ENCODE measurements at places on chromosomes 2 and 18.

DNA sequence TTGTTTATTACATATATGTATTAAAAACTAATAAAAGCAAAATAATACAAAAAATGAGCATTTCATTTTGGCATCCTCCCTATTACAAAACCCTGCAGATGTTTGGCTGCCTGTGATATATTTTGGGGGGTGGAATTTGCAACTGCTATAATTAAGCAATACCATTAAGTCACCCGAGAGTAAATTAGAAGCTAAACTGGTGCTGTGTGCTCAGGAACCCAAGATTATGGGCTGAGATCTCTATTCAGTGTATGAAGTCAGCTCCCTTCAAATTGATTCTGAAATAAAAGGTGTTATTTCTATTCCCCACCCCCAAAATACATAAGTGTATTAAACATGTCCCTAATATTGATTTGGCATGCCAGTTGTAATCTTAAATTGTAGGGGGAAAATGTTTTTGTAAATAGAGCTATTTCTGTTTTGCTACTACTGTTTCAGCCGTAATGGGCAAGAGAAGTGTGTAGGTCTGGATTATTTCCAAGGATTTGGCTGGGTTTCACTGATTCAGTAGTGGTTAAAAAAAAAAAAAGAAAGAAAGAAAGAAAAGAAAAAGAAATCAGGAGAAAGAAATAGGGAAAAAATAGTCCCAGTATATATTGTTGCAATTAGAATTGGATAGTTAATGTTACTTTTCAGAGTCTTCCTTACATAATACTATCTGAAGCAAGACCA lies 110.9 kb downstream of the SS18 start:
- no peak for DNase-seq

DNA sequence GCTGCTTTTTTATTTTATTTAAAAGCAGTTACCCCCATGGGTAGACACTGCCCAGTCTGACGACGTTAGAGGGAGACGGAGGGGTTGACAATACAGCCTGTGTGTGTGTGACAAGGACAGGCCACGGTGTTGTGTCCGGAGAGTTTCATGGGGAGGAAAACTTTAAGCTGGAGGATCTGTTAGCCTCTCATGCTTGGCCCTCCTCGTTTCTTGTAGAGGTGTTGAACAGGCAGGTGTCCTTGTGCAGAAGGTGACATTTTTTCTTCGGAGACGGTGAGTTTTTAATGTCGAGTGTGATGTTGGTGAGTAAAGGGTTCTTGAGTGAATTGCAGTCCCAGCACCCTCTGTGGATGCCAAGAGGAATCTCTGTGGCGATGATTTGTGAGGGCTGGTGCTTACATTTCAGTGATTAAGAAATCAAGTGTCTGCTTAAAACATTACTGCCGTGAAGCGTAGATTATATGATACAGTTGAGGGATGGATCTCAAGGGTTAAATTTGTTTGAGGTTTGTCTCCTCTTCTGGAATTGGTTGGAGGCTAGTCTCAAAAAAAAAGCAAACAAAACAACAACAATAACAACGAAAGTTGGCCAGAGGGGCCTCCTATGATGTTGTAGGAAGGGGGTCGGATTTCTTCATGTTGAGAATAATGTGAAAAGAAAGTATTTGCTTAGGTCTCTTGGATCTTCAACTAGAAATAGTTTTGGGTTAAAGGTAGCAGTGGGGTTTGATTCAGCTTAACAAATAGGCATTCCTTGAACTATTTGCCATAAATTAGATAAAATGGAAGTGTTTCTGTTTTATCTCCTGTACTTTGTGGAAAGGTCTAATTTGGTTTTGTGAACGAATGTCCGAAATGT lies 1.6 kb downstream of the NCOA1 start:
- DNase-seq, result no peak

GRCh38 chr2:101533561-101534148 lies 58.7 kb upstream of the RFX8 start:
- no peak for DNase-seq

DNA sequence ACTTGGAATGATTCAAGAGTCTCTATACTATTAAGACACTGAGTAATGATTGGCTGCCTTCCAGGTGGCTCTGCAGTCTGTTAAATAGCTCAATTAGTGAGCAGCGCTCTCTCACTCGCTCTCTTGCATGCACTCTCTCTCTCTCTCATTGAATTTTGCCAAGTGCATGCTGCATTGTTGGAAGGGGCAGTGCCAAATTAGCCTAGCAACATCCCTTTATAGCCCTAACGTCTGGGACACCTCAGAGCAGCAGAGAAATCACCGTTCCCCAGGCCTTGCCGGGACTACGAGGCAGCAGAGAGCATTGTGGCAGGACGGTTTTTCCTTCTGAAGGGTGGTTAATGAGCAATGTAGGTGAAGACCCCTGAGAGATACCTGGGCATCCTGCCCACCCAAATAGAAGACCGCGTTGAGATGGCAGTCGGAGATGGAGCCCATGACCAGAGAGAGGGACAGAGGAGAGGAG lies 447.6 kb upstream of the POU3F3 start:
- no peak for DNase-seq

DNA sequence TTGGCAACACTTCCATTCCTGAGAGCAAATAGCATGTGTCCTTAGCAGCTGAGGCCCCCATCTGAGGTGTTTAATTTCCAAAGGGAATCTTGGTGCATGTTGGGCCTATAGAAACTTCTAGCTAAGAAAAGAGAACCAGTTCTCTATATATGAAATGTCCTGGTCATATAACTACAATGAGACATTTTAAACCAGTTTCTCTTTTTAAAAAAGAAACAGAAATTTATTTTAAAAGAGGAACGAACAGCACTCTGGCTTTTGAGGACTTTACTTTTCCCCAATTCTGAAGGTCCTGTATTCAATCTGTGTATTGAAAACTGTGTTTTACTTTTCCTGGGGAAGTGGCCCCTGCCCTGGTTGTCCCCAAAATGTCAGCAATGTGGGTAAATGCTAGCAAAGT lies 309.5 kb upstream of the STON1 start:
- no peak for DNase-seq

GRCh38 chr2:174745142-174745541 lies 19.1 kb downstream of the CHRNA1 start:
- DNase-seq, result no peak

DNA sequence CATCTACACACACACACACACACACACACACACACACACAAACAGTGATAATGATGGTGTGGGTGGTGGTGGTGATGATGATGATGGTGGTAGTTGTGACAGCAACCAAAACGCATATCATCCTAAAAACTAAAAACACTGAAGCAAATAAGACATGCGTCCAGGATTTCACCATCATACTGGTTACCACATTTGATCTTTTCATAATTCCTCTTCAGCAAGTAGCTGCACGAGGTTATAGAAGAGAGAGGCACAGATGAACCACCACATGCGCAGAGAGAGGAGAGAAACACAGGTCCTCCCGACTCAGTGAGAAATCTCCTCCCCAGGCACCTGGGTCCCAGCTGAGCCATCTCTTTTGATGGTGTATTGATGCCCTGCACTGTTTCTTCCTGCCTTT lies 393.3 kb downstream of the METTL4 start:
- no peak for DNase-seq

- no peak for DNase-seq
Observed at GRCh38 chr2:99660616-99661406, 171.0 kb upstream of the REV1 start.

DNA sequence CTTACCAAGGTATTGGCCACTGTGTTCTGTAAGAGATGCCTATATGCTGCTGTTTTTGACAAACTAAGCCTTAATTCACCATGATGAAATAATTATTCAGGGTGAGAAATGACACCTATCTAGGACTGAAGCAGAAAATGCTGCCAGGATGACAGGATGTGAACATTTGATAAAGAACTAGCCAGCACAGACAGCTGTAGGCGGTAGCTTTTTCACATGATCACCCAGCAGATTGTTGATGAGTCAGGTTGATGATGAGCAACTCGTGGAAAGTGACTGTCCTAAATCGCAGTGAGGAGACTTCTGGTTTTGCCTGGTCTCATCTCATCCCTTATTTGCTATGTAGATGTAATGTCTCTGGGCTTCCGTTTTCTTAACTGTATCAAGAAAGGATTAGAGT lies 144.1 kb downstream of the PRPF40A start:
- no peak for DNase-seq

DNA sequence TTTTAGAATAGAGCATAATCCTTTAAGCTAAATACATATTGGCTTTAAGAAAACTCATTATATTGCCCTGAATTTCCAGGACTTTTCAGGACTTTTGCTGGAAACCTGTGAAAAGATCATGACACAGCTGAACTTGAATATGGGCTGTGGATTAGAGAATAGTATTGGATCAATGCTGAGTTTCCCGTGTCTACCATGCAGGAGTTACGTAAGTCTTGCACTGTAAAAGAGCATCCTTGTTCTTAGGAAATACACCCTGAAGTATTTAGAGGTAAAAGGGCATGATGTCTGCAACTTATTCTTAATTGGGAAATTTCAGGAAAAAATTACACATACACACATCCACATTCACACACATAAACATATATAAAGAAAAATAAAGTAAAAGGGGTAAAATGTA lies 82.1 kb downstream of the ZFP36L2 start:
- DNase-seq, result no peak

DNA sequence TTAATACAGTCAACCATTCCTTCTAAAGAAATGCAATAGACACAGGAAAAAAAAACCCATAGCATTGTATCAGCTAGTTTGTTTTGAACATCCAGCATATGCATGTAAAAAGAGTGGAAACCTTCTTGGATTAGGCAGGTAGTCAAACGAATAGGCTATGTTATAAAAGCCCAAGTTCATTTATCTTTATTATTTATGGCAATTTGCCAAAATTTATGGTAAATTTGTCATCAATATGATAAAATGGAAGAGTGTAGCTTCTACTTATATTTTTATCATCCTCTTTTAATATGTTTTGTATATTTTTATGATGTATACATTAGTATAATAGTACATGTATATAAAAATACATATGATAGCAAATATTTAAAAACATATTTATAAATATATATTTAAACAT lies 23.9 kb downstream of the DSC1 start:
- DNase-seq, result no peak

- no peak for DNase-seq
Observed at GRCh38 chr2:9097892-9098291, 94.4 kb upstream of the MBOAT2 start.

GRCh38 chr2:190462611-190463010 lies 54.5 kb downstream of the MFSD6 start:
- DNase-seq, result no peak

DNA sequence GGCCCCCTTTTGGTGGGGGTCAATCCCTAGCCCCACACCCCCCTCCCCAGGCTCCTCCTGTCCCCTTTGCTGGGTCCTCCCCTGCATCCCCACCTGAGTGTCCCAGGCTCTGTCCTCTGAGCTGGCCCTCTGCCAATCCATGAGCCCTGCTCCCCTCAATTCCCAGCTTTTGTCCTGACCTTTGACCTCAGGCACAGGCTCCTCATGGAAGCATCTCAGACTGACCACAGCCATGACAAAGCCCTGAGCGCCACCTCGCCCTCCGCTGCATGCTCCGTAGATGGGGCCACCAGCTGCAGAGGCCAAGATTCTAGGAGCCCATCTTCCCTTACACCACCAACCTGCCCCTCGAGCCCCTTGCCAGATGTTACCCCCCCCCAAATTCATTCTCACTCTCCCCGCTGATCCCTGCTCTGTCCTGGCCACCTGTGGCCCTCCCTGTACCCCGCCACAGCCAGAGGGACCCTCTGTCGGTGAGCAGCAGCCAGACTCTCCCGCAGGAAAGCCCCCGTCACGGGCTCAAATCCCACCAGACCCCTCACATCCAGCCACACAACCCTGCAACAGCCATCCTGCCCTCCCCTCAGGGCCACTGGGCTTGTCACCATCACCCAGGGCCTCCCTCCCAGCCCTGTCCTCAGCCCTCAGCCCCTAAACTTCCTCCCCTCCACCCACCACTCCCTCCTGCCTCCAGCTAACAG lies 206.0 kb downstream of the MGAT5 start:
- no peak for DNase-seq

GRCh38 chr2:214649440-214650205 lies 159.9 kb downstream of the BARD1 start:
- no peak for DNase-seq

GRCh38 chr2:77962943-77963342 lies 440.8 kb upstream of the LRRTM4 start:
- DNase-seq, result no peak

GRCh38 chr2:168601741-168602140 lies 145.7 kb downstream of the CERS6 start:
- DNase-seq, result no peak

DNA sequence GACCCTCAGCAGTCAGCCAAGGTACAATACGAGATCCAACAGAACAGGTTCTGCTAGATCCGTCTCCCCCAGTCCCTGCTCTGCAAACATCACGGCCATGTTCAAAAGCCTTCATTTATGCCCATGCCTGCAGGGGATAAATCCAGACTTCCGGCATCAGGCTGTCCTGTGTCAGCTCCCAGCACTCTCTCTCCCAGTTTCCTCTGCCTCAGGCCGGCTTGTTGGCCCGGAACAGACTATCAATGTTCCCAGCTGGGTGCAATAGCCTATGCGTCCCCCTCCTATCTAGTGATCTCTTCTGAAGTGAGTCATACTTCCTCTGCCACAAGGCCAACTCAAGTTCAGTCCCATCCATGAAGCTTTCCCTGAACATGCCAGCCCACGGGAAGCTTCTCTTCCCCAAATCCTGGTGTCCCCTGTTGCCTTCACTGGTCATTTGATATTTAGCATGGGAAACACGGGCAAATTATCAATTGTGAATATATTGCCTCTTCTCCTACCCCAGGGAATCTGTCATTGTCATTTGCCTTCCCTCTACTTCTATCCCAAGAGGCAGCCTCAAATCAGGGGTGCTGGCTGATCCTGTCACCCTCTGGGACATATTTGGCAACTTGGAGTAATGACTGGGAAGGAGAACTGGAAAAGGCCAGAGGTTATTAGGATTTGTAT lies 51.1 kb downstream of the CAPN13 start:
- DNase-seq, result no peak

DNA sequence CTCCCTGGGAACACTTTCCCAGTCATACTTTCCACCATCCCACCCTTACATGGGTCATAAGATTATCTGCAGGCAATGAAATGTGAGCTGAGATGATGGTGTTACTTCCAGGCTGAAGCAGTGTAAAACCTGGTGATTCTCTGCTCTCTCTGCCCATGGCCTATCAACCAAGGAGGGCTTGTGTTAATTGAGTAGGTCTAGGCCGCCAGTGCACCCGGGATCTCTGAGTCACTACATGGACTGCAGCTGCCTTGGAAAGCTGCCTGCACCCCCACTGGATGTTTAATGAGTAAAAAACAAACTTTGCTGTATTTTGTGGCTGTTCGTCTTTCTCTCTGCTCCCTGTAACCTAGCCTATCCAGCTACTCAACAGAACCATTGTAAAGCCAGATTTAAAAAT lies 451.7 kb upstream of the SMIM21 start:
- no peak for DNase-seq

Data from activated T-helper 9 cell treated with anti-CD3 and anti-CD28 coated beads, Interleukin-2, amount 50 U/mL, for 16 hours (primary cell).